ENCODE measurements at places on chromosomes 3 and 15.

- no peak for DNase-seq
These were observed 34.6 kb downstream of the PAK2 start for GRCh38 chr3:196774191-196774820.

- no peak for DNase-seq
These were observed 89.4 kb upstream of the CDAN1 start for GRCh38 chr15:42826251-42826890.

- DNase-seq, result no peak
These were observed 315.9 kb downstream of the LSAMP start for GRCh38 chr3:116129187-116129946.

- DNase-seq, result no peak
These were observed 547.6 kb downstream of the FOXP1 start for GRCh38 chr3:71035886-71036285.

GRCh38 chr3:184448321-184449160 is 68.7 kb downstream of the CHRD start:
- no peak for DNase-seq

- DNase-seq, result no peak
These were observed 58.9 kb upstream of the TP63 start for GRCh38 chr3:189572249-189572648.

GRCh38 chr15:40722934-40723333 is 28.0 kb downstream of the RAD51 start:
- DNase-seq, result no peak

- DNase-seq, result no peak
These were observed 40.9 kb upstream of the LARS2 start for GRCh38 chr3:45347315-45348000.

DNA sequence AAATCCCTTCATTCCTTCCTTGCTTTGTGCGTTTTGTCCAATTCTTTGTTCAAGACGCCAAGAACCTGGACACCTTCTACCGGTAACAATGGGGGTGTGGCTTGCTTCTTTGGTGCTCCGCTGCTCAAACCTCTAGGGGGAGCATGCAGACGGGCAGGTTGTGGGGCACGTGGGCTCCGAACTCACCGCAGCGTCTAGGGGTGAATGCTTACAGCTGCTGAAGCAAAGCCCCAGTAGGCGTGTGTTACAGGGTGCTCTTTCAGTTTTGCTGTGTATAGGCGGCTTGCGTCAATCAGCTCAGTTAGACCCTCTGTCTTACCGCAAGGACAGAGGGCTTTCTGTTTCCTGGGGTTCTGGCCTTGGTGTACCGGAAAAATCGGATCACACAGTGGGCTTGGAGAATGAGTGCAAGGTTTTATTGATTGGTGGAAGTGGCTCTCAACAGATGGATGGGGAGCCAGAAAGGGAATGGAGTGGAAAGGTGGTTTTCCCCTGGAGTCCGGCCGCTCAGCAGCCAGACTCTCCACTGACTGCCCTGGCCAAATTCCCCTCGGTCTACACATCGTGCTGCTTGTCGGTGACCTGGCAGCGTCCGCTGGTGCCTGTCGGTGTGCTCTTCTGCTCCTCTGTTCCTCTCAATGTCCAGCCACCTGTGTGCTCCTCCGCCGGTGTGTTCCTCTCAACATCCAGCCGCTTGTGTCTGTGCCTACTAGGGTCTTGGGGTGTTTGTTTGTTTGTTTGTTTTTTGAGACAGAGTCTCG is 1.2 kb upstream of the LRRC34 start:
- no peak for DNase-seq

GRCh38 chr15:81323559-81323943 is 390 bp downstream of the STARD5 start:
- DNase-seq, result no peak

DNA sequence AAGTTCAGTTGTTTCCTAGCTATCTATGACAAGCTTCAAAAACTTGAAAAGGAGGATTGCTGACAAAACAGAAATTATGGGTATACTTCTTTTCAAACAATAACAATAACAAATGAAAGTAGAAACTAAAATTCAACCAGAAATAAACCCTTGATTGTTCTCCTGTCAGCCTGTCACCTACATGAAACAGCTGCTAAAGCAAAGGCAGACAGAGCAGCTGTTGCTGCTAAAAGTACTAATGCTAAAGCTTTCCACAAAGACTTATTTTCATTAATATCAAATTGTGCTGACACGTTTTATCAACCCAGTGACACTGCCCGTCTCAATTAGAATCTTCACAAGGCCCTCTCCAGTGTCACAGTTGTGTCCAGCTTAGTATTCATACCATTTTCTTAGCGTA is 533.2 kb upstream of the GBE1 start:
- no peak for DNase-seq

- DNase-seq, result no peak
These were observed 13.7 kb upstream of the ULK4 start for GRCh38 chr3:41975416-41976103.

DNA sequence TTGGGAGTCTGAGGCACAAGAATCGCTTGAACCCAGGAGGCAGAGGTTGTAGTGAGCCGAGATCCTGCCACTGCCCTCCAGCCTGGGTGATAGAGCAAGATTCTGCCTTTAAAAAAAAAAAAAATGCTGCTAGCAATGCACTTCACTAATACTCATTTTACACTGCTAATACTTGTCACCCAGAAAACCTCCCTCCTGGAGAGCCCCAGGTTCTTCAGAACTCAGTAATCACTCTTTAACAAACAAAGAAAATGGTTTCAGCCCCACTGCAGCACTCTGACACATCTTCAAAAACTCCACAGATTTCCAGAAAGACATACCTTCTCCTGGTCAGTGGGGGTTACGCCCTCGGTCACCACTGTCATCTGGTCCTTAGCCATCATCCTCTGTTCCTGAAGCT is 366.7 kb downstream of the SHQ1 start:
- no peak for DNase-seq

- no peak for DNase-seq
These were observed 50.8 kb downstream of the EFCAB12 start for GRCh38 chr3:129377615-129378014.

GRCh38 chr3:58697561-58697960 is 31.0 kb upstream of the FAM3D start:
- no peak for DNase-seq

GRCh38 chr3:12486916-12487315 is 2.6 kb downstream of the TSEN2 start:
- DNase-seq, result no peak

DNA sequence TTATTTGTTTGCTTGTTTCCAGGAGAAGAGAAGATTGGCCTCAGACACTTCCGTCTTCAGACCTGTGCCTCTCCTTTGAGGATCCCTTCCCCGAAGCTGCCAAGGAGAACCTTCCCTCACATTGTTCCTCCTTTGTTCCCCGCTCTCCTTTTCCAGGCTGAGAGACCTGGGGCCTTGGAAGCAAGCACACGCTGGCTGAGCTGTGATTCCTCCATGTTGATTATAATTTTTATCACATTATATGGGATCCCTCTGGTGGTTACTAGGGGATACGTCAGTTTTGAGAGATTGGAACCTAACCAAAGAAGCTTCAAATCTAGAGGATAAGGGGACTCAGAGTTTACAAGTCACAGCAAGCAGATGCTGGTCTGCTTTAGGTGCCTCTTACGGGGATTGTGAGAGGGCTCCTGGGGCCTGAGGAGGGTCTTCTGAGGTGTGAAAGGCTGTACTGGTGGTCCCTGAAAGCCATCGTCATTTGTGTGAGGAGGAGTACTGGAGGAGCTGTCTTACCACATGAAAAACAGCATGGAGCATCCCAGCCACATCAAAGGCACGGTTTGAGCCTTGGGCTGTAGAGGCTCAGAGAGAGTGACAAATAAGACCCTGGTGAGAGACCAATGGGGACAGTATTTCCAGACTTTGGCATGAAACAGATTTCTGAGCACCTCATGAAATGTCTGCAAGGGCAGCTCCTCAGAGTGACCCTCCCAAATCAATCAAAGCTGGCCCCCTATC is 760.1 kb upstream of the CFAP20DC start:
- no peak for DNase-seq

DNA sequence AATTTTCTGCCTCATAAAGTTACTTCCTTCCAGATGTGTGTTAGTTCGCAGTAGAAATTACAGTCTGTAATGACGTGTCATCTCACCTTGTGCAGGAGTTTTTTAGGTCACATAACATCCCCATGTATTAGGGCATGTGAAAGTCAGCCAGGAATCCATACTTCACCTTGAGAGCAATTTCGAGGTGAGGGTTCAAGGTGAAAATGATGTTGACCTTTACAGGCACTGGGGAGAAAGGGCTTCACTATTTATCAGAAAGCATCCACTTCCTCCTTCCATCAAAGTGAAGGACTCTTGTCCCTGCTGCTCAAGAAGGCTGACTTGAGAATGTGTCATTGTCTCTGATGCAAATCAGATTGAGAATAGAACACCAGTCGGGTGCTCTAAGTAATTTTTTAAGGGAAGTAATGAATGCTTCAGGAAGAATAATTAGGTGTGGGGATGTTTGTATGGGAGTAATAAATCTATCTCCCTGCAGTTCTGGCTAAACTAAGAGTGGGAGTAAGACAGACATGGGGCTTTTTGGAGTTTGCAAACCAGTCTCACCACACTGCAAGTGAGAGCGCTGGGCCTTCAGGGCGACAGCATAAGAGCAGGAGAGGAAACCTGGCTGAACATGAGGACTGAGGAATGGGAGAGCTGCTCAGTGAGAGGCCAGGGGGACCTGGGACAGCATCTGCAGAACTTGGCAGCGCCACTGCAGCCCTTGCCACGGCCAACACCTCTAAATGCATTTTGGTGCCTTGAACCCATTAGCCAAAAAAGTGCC is 85.9 kb upstream of the IL12A start:
- no peak for DNase-seq

Measured in NCI-H187 treated with DMSO at 0.1 percent for 48 hours (cell line).